ENCODE measurements at places on chromosomes 6 and 20.

- peak; percentile 77 for DNase-seq
These were observed 369.4 kb upstream of the CITED2 start for GRCh38 chr6:139743664-139744437.

DNA sequence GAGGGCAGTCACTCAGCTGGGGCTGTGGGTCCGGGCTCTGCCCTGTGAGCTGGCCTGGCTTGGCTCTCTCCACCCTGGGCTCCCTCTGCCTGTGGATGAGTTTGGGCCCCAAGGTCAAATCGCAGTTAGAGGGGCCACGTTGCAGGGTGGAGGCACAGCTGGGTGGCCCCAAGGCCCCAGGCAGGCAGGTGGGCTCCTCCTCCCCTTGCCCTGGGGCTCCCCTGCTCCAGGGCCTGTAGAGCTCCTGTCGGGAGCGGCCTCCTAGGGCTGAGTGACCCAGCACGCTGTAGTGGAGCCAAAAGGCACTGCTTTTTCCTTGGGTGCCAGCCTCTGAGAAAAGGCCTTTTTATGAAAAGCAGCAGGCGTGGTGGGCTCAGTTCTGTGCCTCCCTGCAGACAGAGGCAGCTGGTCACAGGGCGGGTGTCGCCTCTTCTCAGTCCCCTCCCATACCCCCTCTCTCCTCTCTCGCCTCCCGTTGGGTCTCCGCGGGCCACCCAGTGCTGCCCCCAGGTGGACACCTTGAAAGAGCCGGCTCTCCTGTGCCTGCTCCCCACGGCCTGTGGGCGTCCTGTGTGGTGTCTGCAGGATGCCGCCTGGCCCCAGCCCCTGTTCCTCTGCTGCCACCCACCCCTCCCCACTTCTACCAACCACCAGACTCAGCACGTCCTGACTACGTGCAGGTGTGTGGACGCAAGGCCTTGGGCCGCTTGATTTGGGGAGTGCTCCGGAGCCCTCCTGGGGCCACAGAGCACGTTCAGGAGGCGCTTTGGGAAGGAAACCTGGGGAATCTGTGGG is 13.2 kb downstream of the SS18L1 start:
- no peak for DNase-seq

GRCh38 chr20:53032478-53032932 is 60.3 kb downstream of the TSHZ2 start:
- no peak for DNase-seq

DNA sequence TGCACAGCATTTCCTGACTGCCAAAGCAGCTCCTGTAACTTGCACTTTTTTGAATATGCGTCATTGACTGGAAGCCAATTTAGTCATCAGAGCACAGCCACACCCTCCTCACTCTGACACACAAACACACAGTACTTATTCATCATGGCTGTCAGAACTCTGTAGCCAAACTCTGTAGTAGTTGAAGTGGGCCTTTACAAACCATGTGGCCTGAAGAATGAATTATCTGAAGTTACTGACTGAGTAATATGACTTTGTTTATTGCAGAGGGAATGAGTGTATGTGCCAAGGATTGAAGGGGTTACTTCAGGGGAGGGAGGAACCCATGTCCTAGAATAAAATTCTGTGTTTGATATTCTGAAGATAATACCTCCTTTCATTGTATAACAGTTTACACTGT is 102.7 kb downstream of the FIG4 start:
- DNase-seq, result peak; percentile 80

DNA sequence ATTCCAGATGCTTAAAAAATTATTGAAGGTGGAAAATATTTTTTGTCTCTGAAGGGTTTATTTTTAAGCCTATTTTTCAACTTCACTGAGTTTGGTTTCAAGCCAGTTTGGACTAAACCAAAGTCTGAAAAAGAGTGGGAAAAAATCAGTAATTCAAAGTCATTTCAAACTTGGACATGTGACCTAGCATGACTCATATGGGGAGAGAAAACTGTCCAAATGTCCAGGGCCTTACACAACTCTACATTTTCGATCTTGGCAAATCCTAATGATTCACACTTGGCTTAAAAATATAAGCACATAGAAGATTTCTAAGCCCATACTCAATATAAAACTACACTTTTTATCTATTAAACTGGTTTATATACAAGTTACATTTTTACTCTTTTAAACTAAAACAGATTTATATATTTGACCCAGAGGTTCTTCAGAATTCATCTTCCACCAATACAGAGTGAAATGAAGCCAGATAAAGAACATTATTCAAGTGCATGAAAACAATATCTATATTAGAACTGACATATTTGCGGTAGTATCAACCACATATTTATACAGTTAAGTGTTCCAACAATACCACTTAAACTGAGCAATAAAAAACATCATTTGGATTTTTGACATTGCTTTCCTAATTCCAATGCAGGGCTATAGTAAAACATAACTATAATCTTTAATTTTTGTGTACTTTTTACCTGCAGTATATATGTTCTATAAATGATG is 110.3 kb upstream of the TCF21 start:
- no peak for DNase-seq

DNA sequence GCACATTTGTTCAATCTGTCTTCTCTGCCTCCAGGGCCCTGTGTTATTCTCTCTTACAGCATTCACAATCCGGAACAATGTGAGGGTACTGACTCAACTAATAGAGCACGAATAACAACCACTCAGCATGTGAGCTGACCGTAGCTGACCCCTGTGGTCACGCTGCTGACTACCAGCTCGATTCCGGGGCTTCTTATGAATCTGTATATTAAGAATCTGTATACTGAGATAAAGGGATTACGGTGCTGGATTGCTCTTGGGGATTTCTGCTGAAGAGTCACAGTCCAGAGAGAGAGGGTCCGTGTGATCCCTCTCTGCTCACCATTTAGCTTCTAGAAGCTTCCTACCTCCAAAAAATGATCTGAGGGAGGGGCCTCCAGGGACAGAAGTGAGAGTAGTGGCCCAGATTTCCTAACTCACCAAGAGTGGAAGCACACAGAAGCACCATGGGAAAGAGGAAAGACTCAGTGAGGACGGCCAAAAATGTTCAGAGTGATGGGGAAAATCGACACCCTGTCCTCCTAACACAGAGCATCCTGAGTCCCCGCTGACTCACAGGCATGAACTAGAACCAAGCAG is 156.2 kb downstream of the THBS2 start:
- DNase-seq, result no peak

DNA sequence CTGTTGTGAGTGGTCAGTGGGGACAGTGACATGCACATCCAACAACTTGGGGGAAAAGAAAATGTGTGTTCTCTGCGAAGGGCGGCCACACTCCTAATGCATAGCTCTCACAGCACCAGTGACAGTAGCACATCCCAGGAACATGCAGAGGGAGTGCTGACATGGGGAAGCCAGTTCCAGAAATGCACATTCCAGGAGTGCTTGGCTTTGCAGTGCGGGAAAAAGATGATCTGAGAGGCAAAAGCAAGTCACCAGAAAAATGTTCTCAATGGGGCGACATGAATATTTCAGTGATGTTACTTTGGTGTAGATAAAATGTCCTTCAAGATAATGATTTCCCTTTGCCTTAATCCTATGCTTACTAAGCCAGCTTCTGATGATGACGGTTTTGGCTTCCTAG is 42.9 kb upstream of the PDE10A start:
- DNase-seq, result no peak

- no peak for DNase-seq
These were observed 46.4 kb downstream of the MOCS1 start for GRCh38 chr6:39887692-39888450.

DNA sequence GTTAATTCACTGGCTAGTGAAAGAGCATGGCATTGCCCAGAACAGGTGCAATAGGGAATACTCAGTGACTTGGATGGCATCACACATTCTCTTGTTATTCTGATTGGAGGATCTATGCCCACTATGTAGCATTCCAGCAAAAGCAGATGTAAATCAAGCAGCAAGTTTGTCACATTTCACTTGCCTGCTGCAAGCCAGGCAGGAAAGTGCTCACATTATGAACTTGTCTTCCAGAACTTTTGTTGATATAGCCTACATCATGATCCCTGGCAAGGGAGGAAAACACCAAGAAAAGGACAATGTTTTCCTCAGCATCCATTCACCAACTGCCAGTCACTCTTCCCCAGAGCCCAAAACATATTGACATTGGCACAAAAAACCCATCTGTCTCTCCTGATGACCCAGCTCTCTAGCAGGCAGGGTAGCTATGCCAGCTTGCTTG is 77.8 kb downstream of the ARHGAP18 start:
- DNase-seq, result no peak

DNA sequence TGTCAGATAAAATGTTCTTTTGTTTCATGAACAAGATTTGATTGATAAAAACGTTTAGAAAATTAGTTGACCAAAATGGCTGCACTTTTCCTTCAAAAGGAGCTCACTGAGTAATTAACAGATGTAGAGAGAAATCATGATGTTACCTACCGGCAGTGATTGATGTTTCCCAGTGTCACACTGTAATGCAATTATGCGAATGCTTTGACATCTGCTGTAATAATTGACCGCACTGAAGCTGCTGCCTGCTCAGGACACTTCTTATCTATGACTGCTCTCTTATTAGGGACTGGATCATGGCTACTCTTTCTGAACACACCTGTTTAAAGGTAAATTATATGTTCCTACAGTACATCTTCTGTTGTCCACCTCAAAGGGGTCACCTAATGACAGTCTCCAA is 94.6 kb downstream of the GPR63 start:
- no peak for DNase-seq

Measured in LoVo (cell line).